Activated CD4-positive, alpha-beta T cell treated with anti-CD3 and anti-CD28 coated beads, Interleukin-2, amount 10 ng/mL, durations not matched to agents 7 days and 5 days (primary cell): ENCODE measurements at places on chromosomes 5 and 9.

- no peaks in the 10 kb centered on the region for H3K27me3 ChIP-seq
- H3K4me3 ChIP-seq = no peak overlapping the region
- no peaks in the 10 kb centered on the region for H3K36me3 ChIP-seq
- no peak overlapping the region for H3K27ac ChIP-seq
Observed at GRCh38 chr9:94922691-94923107, 196.2 kb downstream of the AOPEP start.

- DNase-seq = no peak
- H3K27me3 ChIP-seq = no peaks in the 10 kb centered on the region
- no peak overlapping the region for H3K4me3 ChIP-seq
- peaks cover 7% of the 10 kb centered on the region for H3K4me1 ChIP-seq
Observed at GRCh38 chr5:91486638-91487037, 103.5 kb upstream of the ARRDC3 start.

DNA sequence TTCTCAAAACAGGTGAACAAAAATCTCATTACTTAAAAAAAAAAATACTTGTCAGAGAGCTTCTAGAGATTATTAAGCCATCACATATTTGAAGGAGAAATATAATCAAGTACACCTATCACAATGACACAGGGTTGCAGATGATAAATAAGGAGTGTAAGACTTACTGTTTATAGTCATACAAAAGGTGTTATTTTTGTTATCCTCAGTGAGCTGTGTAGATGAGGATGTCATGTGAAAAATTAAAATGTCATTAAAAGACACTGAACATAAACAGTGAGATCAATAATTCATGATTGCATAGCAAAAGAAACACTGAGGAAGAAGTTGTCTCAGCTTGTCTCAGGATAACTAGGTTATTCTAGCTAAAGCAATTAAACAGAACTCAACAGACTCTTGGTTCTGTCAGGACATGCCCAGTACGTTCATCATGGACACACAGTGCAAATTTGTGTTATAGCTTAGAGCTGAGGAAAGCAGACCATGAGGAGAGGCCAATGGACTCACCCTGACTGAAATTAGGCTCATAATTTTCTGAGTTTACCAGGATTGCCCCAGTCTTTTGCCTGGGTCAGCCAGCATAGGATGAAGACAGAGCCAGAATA is 1162.6 kb upstream of the C9orf72 start:
- no peak for DNase-seq
- no peak overlapping the region for H3K27ac ChIP-seq
- H3K4me1 ChIP-seq = no peaks in the 10 kb centered on the region
- no peaks in the 10 kb centered on the region for H3K36me3 ChIP-seq

GRCh38 chr5:127585661-127586060 is 63.2 kb upstream of the CTXN3 start:
- H3K4me3 ChIP-seq = no peak overlapping the region
- no peak overlapping the region for H3K27ac ChIP-seq
- DNase-seq = no peak

- no peak overlapping the region for H3K4me3 ChIP-seq
- peaks cover 12% of the 10 kb centered on the region for H3K27me3 ChIP-seq
- no peak for DNase-seq
- no peak overlapping the region for H3K27ac ChIP-seq
- H3K36me3 ChIP-seq = no peaks in the 10 kb centered on the region
Observed at GRCh38 chr9:129377931-129378661, 200.0 kb upstream of the IER5L start.

- H3K36me3 ChIP-seq = no peaks in the 10 kb centered on the region
- peaks cover under 1% of the 10 kb centered on the region for H3K4me1 ChIP-seq
- no peak for DNase-seq
- no peak overlapping the region for H3K4me3 ChIP-seq
- no peaks in the 10 kb centered on the region for H3K27me3 ChIP-seq
Observed at GRCh38 chr9:129762985-129763926, 10.4 kb upstream of the PTGES start.

DNA sequence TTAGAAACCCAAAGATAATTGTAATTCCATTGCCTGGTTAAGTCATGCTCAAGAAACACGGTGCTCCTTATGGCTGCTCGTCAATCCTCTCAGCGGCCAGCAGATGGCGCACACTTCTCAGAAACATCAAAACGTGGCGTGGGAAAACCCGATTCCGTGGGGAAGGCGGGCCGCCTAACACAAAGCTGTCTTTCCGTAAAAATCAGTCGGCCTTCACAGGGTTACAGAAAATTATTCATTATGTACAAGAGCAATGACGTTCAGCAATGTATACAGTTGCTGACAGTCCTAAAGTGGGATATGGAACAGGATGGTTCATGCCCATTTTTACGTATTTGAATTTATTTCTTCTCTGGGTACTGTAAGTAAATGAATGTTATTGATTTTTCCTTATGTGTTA is 83.5 kb downstream of the PDE4D start:
- H3K27me3 ChIP-seq = peaks cover 17% of the 10 kb centered on the region
- H3K4me3 ChIP-seq = no peak overlapping the region
- H3K4me1 ChIP-seq = no peaks in the 10 kb centered on the region
- no peak overlapping the region for H3K27ac ChIP-seq
- peak; percentile 65 for DNase-seq

GRCh38 chr9:112624711-112625707 is 92.9 kb downstream of the INIP start:
- no peaks in the 10 kb centered on the region for H3K27me3 ChIP-seq
- DNase-seq = no peak
- no peak overlapping the region for H3K27ac ChIP-seq
- H3K4me1 ChIP-seq = no peaks in the 10 kb centered on the region
- H3K4me3 ChIP-seq = no peak overlapping the region

DNA sequence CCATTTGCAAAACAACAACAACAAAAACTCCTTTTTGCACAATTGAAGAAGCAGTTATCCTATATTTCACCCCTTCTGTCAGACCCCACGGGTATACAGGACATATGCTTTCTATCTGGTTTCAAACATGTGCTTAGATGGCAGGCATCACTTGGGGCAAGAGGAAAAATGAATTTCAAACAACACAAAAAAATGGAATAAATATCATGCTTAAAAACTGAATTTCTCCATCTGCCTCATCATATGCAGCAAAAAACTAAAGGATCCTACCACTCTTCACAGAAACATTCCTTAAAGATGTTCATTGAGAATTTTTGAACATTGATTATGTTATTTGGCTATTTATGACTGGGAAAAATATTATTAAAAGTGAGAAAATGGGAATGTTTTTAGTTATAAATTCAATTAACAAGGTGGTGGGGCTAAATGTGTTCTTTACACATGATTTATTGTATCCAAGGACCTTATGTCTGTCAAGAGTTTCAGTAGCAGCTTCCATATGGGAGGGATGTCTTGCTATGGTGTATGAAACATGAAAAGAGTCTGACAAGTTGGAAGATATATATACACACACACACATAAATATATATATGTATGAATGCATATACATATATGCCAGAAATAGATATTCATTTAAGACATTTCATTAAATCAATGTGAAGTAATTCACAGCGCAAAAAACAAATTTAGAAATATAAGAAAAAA is 358.0 kb downstream of the CDH12 start:
- no peak overlapping the region for H3K4me3 ChIP-seq
- no peak overlapping the region for H3K27ac ChIP-seq
- H3K27me3 ChIP-seq = no peaks in the 10 kb centered on the region
- H3K36me3 ChIP-seq = no peaks in the 10 kb centered on the region
- H3K4me1 ChIP-seq = no peaks in the 10 kb centered on the region
